NT2/D1 (cell line): ENCODE measurements at places on chromosomes 11 and 22.

DNA sequence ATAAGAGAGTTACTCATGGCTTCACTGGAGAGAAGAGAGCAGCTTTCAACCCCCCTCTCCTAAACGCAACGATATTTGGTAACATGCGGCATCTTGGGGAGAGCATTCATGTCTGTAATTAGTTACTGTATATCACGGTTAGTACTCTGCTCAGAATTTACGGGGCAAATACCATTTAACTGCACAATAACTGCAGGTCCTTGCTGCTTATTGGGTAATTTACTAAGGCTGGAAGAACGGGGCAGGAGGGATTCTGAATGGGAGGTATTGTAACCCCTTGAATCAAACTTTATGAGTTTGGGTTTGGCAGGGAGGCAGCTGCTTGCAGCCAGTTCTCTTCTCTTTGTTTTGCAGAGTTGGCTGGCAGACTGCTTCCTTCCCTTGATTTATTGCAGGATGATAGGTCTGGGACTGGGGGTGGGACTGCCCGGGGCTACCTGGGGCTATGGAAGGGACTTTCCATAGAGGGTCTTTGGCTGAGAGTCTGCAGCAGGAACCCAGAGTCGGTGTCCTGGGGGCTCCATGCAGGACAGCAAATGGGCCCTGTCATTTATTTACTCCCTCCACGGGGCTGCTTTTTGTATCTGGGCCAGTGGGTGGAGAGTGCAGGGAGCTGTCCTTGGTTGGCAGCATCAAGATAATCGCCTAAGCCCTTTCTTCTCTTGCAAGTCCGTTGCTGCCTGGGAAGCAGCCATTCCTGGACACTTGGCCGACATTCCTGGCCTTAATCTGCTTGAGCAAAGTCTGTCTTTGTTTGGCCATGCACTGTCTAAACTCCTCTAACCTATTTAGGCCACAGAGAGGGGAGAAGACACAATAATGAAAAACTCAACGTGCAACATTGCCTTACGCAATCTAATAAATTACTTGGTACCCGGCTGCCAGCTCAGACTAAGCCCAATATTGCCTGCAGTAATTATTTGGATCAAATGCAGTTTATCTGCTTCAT, 188.9 kb downstream of the ST3GAL4 start:
- DNase-seq, result peak; percentile 67

GRCh38 chr11:130908770-130909625, 7.3 kb downstream of the SNX19 start:
- no peak for DNase-seq

DNA sequence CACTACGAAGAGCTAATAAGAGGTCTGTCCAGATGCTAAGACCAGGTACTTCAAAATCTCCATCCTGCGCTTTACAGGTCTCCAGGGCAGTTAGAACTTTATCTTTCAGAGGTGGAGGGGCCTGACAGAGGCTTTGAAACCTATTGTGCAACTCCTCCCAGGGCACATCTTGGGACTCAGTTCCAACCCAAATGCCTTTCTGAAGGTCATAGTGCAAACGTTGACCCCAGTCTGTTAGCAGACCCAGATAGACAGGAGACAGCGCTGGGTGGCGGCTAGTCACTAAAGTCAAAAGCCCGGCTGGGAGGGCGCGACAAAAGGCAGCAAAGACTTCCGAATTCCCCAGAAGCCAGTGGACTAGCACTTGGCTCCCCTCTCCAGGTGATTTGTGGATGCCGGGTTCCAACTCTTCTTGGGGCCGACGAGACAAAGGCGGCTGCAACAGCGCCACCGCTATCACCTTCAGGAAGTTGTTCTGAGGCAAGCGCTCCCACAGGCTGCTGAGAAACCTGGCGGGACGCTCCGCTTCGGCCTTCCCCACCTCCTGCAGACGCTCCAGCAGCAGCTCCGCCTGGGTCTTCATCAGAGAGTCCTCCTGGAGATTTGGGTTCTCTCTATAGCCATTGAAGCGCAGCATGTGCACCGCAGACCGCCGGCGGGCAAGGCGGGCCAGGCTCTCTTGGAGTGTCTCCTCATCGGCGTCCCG, 728 bp downstream of the FANCF start:
- peak; percentile 60 for DNase-seq

DNA sequence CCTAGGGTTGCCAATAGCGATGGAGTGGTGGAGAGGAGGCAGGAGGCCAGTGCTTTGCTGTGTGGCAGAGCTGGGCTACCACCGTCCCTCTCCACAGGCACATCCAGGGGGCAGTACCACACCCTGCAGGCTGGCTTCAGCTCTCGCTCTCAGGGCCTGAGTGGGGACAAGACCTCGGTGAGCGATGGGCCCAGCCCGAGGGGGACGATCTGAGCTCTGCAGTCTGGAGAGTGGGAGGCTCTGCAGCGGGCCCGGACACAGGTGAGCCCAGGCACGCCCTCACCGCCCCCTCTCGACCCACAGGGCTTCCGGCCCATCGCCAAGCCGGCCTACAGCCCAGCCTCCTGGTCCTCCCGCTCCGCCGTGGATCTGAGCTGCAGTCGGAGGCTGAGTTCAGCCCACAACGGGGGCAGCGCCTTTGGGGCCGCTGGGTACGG, 2.5 kb downstream of the PKP3 start:
- no peak for DNase-seq

GRCh38 chr11:128806506-128807261, 60.4 kb downstream of the KCNJ1 start:
- DNase-seq, result no peak

GRCh38 chr11:58485961-58486360, 21.9 kb downstream of the OR5B21 start:
- peak; percentile 1 for DNase-seq

GRCh38 chr11:61716478-61717285, 35.8 kb upstream of the MYRF start:
- no peak for DNase-seq
